ENCODE measurements at places on chromosomes 12 and 14.

DNA sequence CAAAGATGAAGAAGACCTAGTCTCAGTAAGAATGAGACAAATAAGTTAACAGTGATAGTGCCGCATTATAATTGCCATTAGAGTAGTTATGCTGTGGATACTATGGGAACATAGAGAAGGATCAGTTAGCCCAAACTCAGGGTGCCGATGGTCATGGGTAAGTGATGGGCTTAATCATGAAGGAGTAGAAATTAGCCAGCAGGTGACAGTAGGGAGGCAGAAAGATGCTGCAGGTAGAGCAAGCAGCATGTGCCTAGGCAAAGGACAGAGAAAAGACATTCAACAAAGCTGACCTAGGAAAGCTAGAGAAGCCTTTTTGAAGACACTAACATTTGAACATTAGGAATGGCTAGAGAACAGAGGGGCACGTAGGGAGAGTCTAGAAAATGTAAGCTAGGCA lies 30.6 kb upstream of the PTPRQ start:
- DNase-seq = no peak

GRCh38 chr12:27627123-27627852 lies 69.0 kb upstream of the REP15 start:
- no peak for DNase-seq

DNA sequence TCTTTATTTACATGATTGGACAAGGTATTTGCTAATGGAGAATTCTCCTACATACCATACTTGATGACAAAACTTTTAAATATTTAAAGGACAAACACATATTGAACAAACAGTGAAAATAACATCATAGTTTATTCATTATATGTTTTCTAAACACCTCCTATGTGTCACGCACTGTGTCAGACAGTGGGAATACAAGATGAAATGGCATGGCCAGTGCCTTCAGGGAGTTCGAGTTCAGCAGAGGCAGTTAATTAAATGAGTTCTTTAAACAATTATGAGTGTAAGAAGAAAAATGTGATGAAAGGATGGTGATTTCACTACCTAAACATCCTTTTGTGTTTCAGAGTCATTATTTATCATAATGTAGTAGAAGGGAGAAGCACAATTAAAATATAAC lies 159.8 kb downstream of the KCNH5 start:
- DNase-seq = no peak

DNA sequence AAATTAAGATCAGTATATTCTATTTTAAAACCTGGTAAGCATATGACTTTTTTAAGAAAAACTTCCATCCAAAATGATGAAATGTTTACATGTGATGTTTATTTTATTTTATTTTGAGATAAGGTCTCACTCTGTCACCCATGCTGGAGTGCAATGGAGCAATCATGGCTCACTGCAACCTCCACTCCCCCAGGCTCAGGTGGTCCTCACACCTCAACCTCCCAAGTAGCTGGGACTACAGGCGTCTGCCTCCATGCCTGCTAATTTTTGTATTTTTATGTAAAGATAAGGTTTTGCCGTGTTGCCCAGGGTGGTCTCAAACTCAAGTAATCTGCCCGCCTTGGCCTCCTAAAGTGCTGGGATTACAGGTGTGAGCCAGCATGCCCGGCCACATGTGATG lies 141.8 kb downstream of the ZFP36L1 start:
- no peak for DNase-seq

GRCh38 chr12:52907092-52907810 lies 2.4 kb upstream of the KRT8 start:
- no peak for DNase-seq

- DNase-seq = no peak
Observed at GRCh38 chr12:50751948-50752721, 11.8 kb upstream of the ATF1 start.

DNA sequence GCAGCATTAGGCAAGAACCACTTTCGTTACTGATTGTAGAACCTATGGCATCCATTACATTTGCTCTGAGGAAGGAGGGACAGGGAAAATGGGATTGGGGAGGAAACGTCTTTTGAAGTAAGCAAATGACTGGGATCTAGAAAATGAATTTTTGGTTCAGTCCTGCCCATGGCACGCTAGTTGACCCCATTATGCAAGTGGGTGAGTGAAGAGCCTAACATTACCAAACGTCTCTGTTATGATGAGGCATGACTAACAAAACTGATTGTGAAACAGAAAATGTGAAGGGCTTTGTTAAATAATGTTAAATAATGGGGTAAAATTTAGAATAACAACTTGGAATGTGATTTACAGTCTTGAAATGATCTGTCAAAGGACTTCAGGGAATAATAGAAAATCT lies 38.9 kb downstream of the CPSF2 start:
- no peak for DNase-seq

GRCh38 chr14:56806760-56807159 lies 3.5 kb downstream of the OTX2 start:
- no peak for DNase-seq

GRCh38 chr12:86435053-86435452 lies 178.9 kb upstream of the MGAT4C start:
- DNase-seq = no peak

DNA sequence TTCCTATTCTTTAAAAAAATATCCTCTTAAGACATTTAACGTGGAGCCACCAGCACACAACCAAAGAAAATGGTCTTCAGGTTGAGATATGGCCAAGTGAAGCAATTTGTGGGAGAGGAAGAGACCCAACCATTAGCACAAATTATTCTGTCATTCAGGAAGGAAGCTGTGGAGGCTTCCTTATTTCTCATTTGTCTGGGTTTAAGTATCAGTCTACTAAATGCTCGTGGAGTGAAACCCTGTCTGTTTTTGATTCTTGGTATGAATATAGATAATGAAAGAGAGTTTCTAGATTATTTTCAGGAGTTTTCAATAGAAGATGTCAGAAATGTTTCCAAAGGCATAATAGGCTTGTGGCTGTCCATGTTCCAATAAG lies 125.1 kb downstream of the GPR65 start:
- DNase-seq = no peak

GRCh38 chr12:19179986-19180385 lies 50.5 kb downstream of the PLEKHA5 start:
- DNase-seq = no peak

- DNase-seq = no peak
Observed at GRCh38 chr14:96400495-96400894, 8.6 kb downstream of the AK7 start.

DNA sequence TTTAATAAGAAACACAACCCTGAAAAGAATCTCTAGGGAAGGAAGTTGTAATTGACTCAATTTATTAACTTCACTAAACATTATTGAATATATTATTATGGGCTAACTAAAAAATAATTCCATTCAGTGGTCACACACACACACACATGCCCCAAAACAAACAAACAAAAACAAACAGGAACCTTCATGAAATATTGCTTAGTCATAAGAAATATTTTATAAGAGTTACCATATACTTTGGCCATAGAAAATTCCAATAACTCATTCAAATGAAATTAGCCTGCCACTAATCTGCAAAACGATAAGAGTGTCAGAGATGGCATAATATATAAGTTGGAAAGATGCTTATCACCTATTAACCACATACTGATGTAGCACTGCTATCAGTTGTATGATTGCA lies 268.4 kb upstream of the AMIGO2 start:
- DNase-seq = no peak

DNA sequence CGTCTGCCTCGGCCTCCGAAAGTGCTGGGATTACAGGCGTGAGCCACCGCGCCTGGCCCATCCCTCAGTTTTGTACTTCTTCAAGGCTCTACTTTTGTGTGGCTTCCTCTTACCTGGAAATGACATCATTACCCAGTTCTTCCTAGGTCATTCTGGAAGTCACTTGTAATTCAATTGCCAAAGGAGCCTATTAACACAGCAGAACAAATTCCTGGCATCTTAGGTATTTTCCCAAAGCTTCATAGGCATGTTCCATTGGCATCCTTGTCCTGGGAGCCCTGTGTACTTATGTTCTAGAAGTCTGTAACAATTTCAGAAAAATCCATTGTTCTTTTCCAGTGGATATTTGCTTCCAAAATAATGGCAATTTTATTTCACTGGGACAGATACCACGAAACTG lies 60.6 kb downstream of the DAAM1 start:
- DNase-seq = no peak

DNA sequence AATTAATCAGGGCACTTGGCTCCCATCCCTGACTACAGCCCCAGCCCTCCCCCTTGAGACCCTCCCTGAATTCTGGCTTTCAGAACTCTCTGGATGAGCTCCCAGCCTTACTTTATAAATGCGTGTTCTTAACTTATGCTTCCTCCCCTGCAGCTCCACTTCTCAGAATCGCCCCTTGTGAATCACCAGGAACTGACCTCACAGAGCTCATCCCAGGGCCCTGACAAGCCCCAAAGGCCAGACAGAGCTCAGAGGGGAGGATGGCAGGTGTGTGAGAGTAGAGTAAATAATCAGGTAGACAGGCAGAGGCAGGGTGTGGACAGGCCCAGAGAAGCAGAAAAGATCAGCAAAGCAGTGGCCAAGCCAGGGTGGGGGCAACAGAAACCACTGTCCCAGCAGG lies 68.2 kb upstream of the FOXN3 start:
- no peak for DNase-seq

DNA sequence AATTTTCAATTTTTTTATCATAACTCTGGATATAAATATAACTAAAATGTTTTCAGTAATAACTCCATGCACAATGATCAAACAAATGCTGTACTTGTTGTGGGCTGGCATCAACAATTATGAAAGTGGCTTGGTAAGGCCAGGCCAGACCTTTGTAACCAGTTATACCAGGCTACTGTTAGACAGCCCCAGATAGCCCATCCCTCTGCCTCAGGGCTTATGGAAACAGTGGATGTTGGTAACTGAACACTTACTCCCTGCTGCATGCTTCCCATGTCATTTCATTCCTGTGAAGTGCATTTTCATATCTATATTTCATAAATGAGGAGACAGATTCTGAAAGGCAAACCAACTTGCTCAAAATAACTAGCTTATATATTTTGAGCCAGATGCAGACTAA lies 195.0 kb downstream of the SYT1 start:
- DNase-seq = no peak

- no peak for DNase-seq
Observed at GRCh38 chr12:18313306-18313705, 52.0 kb downstream of the PIK3C2G start.

DNA sequence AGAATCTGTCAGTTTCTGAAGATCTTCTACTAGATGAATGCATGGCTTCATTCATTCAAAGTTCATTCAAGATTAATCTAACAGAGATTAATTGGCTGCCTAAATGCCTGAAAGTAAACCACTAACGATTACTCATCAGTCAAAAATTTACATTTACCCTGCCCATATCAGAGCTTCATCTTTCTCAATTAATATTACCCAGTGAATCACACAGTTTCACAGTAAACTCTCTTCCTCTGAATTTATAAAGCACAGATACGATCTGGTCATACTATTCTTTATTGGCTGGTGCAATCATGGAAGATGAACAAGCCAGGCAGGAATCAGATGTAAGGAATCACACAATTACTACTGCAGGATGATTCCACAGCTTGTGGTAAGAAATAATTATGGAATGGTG lies 377.7 kb downstream of the SLC16A7 start:
- DNase-seq = no peak

GRCh38 chr12:91454179-91454578 lies 271.6 kb upstream of the DCN start:
- DNase-seq = no peak

GRCh38 chr12:4572680-4573079 lies 10.7 kb downstream of the DYRK4 start:
- DNase-seq = no peak

- no peak for DNase-seq
Observed at GRCh38 chr12:4037747-4038312, 164.6 kb upstream of the PARP11 start.

- no peak for DNase-seq
Observed at GRCh38 chr12:70317781-70318180, 48.3 kb upstream of the KCNMB4 start.

- DNase-seq = no peak
Observed at GRCh38 chr12:80756875-80757274, 40.2 kb downstream of the MYF5 start.

DNA sequence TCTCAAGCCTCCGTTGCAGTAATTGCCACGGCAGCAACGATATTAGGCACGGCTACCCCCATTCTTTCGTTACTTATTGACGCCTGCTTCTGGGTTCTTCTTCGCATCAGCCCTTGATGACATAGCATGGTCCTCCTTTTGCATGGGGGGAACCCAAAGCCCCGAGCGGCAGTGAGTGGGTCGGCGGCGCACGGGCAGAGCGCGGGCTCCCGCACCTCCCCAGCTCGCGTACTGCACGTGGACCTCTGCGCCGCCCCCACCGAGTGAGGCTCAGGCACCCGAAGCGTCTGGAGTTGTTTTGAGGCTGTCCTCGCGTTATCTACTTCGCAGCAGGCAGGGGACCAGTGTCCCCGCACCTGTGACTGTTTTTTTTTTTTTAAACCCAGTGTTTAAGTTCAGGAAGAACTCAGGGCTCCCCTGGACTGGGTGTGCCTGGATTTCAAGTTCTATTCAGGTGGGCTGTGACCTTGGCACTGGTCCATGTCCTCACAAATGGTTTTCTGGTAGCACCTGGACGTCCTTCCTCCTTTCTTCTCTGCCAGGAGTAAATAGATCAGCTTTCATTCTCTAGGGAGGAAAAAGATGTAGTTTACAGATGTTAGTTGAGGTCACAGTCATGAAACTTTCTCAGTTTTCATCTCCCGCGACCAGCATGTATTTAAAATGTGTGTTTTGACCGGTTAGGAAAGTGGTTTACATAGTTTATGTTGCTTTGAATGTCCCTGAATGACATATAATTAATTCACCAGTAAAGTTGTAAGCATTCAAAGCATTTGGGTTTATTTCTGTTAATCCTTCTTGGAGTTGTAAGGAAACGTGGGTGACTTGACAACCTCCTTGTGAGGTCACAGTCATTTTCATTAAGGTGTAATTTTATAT lies 1.4 kb upstream of the FOXN4 start:
- DNase-seq = no peak

DNA sequence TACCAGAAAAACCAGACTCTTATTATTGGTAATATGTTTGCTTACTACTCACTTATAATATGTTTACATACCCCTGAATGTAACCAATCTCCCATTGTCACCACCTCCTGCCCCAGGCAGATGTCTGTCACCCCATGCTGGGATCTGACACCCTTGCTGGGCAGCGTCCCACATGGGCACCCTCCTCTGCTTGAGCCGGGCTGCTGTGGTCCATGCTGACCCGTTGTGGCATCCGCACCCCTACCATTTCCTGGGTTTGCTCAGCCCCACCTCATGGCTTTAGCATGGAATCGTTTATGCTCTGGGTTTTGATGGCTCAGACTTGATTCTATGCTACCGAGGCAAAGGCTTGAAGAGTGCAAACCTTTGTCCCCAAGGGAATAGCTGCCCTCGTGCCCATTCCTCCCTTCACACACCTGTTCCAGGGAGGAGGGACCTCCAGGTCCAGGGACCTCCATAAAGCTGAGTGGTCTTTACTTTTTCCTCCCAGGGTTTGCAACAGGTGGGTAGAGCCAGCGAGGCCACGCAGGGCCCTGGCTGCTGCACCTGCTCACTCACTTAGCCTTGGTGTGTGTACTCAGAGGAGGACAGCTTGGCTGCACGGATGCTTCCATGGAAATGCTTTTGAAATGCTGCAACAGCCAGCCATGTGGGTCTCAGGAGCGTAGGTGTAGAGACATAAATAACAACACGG lies 68.7 kb downstream of the PRMT8 start:
- DNase-seq = no peak

Measured in activated B cell treated with CpG ODN at 0.5 μM for 24 hours (primary cell).